NCI-H1092 (cell line): ENCODE measurements at places on chromosomes 7 and 10.

- DNase-seq, result no peak
Measured at GRCh38 chr10:65793738-65794425, 1132.0 kb upstream of the LRRTM3 start.

GRCh38 chr7:116095396-116095795 lies 64.8 kb upstream of the TFEC start:
- no peak for DNase-seq

DNA sequence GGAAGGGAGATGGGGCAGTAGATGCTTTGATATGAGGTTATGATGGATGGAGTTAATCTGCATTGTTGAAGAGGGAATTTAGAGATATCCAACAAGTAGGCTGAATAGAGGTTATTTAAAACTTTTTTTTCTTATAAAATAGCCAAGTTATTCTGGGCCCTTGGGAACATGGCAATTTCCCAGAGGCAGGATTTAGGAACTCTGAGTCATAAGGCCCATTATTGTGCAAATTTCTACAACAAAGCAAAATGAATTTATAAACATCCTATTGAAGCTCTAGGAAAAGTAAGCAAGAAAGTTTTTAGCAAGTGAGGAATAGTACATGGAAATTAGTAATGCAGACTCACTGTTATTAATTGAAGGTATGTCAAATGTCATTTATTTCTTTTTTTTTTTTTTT lies 160.9 kb upstream of the NPY start:
- no peak for DNase-seq

- peak; percentile 35 for DNase-seq
Measured at GRCh38 chr10:75016325-75016724, 95.1 kb upstream of the SAMD8 start.

DNA sequence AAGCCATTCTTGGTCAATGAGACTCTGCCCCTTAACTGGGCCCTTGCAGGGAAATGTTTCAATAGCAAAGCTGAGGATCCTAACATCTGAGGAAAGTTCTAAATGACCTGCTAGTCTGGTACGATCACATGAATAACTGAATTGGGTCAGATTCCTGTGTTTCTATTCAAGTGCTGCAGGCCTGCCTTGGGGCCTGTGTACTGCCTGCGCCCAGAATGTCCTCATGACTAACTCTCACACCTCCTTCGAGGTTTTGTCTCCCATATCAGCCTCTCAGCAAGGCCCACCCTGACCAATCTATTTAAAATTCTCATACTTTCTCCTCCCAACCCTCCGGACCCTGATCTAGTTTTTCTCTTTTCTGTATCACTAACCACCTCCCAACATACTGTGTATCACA lies 4.4 kb downstream of the JAZF1 start:
- no peak for DNase-seq

GRCh38 chr7:27149842-27150567 lies 2.4 kb downstream of the HOXA3 start:
- peak; percentile 32 for DNase-seq

GRCh38 chr10:16717622-16718395 lies 99.4 kb downstream of the RSU1 start:
- DNase-seq, result no peak

GRCh38 chr10:55449981-55450380 lies 649.0 kb upstream of the PCDH15 start:
- DNase-seq, result no peak

DNA sequence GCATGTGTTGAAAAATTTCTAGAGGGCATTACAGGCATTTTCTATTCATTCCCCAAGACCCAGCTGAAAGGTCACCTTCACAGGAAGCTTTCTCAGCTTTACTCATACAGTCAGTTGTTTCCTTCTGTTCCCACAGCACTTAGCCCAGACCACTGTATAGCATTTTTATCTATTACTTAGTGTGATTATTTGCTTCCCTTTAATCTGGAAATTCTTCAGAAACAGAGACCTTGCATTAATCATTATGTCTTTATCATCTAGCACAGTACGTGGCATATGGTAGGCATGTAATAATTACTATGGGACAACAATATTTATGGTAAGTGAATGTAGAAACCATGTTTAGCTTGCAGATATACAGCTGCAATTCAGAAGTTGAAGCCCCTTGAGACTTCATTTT lies 38.2 kb upstream of the CDK6 start:
- no peak for DNase-seq

DNA sequence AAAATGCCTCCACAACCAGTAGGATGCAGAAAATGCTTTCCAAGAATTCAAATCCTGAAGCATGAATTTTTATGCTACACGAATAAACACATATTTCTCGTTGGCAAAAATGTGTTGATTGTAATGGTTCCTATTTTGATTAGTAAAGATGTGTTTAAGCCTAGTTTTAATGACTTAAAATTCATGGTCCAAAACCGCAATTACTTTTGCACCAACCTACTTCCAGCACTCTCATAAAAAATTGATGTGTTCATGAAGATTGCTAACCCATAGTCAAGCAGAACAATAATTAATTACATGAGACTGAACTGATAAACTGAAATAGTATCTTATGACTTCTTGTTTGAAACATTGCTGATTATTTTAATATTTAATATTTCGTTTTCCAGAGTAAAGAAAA lies 828.8 kb downstream of the CCSER2 start:
- DNase-seq, result no peak

DNA sequence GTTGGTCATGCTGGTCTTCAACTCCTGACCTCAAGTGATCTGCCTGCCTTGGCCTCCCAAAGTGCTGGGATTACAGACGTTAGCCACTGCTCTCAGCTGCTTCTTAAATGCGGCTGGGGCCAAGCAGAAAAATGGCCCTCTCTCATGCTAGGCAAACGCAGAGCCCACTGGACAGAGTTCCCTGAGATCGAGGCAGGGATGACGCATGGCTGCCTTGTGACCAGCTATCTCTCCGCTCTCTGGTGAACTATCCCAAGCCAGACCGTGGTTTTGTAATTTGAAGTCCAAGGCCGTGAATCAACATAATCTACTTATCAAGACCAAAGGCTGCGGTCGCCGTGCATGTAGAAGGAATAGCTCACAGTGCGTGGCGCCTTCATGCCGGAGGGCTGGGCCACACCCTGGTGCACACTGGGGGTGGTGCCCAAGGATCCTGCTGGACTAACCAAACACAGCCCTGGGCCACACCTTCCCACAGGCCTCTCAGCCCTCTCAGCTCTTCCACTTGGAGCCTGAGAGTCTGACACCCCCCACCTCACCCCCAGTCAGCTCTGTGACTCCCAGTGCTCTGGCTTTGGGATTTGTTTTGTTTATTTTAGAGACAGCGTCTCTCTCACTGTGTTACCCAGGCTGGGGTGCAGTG lies 88.1 kb upstream of the CUX1 start:
- DNase-seq, result no peak

- no peak for DNase-seq
Measured at GRCh38 chr7:138137423-138138171, 61.3 kb downstream of the AKR1D1 start.
